ENCODE measurements at places on chromosomes 7 and 10. TPM values are rescaled to one million over a fixed set of nuclear protein-coding genes. Genes with fewer than 3 reads are reported as not detected.

Gene NXPH1
- total RNA-seq = not detected

DNA sequence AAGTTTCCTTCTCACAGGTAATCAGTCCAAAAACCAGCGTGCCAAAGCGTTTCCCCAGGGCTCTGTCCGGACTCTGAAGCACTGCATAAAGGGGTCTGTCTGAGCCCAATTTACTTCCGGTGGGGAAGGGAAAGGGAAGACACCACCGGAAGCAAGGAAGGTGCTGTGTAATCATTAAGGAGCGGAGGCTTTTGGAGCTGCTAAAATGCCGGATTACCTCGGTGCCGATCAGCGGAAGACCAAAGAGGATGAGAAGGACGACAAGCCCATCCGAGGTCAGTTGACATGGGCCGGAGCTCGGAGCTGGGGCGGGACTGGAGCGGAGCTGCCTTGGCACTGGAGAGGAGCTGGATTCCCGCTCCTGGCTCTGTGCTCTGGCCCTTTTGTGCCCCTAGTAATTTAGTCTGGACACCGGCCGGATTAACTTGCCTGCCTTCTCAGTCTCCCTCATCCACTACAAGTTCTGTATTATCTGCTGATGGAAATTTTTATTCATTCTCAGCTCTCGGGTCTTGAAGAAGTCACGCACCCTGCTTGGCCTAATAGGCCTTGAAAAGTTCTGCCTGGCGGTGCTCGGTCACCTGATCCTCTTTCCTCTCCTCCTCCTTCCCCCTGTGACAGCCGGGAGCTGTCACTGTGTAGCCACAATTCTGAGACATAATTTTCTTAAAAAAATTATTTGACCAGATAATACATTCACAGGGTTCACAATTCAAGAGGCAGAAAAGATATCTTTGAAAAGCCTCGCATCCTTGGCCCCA is at the start of gene PSMC2:
PSMC2 (plus strand) TSS at position 137 of the 761 bp plus-strand sequence; CDS start at position 206, 69 bp downstream.
- peak; percentile 69 for DNase-seq

GRCh38 chr7:90594751-90595317 is 1.3 kb upstream of the CDK14 start:
- peak; percentile 39 for DNase-seq

DNA sequence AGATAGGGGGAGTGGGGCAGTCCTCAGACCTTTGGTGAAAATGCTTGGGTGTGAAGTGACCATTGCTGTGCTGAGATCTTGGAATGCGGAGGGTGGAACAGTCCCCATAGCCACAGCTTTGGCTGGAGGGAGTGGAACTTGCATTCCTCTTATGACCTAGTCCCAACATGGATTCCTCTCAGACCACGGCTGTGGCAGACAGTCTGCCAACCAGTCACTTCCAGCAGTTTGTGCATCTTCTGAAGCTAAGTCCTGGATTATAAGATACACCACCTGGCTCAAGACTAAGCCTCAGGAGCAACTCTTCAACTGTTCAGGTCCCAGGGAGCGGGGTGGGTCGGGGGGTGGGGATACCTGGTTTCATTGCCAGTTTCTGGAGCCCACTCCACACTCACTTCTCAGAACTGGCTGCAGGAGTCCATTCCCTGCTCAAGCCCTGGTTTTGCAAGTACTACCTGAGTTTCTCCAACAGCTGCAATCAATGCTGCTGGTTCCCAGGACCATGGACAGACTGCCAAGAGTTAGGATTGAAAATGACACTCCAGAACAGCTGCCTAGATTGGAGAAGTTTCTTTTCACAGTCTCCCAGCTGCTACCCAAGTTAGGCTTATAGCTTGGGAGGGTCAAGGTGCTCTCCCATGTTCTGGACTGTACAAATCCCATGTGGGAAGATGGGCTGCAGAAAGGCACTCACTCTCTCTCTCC is 29.1 kb upstream of the DGKB start:
- no peak for DNase-seq

DNA sequence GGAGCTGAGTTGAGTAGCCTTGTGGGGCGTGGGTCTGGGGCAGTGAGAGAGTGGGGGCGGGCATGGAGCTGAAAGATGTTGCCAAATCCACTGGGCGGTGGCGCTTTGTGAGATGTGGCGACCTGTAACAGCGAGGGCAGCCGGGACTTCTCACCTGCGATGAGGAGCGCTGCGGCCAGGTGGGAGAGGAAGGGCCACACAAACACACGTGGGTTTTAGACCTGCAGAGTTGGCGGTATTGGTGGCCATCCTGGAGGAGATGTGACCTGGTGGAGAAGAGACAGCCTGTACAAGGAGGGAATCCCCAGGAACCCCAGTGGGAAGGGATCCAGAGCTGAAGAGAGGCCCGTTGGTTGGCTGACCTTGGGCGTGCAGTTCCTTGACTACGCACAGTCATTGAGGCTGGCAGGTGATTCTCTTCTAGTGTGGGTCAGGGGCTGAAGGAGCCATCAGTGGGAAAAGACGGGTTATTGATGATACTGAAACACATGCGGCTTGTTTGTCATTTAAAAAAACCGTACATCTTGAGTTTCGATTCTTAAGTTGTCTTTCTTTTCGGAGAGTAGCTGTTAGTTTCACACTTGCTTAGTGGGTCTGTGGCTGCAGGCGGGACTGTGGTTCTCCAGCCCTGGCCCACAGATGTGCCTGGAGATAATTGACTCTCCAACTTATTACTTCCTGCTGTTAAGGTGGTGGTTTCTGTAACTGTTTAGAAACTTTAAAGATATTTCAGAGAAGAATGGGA is 2.4 kb downstream of the CHST12 start:
- DNase-seq = no peak

DNA sequence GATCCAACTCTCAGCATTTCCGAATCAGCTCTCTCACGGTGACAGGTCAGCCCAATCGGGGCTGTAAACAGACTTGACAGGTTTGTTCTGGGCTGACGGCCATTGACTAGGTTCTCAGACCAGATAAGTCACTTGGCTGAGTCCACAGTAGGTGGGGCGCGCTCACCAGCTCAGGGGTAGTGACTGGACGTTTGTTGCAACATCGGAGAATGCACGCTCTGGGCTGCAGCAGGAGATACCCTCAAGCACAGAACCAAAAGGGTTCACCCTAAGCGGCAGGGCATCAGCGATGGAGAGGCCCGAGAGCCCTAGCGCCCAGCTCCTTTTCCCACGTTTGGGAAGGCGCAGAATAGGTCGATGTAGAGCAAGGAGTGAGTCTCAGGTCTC is 1.8 kb downstream of the KLLN start:
- peak; percentile 85 for DNase-seq

GRCh38 chr10:132386419-132386831 is 10.6 kb upstream of the PWWP2B start:
- DNase-seq = no peak

- no peak for DNase-seq
These were observed 102.7 kb downstream of the MACC1 start for GRCh38 chr7:20114468-20114867.

GRCh38 chr10:126196281-126196680 is 192.0 kb downstream of the ADAM12 start:
- DNase-seq = no peak

- no peak for DNase-seq
These were observed 211.9 kb upstream of the GLI3 start for GRCh38 chr7:42448901-42449300.

Measured in left ventricle myocardium inferior (tissue), 1 donor.